ENCODE measurements at places on chromosomes 6 and 20.

GRCh38 chr20:33296206-33296605 is 13.2 kb downstream of the BPIFB1 start:
- DNase-seq, result no peak

DNA sequence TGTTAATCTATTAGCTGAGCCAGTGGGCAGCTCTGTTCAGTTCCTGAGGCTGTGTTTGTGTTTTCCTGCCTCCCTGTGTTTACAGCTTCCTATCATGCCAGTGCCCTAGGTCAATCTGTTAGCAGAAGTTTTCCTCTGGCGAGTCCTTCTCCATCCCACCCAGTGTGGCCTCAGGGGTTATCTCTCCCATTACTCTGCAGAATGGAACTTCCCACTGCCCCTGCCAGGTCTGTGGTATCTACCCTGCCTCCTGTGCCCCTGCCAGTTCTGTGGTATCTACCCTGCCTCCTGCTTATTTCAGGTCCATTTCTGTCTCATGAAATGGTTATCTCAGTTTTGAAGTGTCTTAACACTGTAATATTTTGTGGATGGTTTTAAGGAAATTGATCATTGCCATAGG is 63.1 kb downstream of the SLX4IP start:
- no peak for DNase-seq

GRCh38 chr20:32957459-32957858 is 46.8 kb downstream of the SUN5 start:
- no peak for DNase-seq

DNA sequence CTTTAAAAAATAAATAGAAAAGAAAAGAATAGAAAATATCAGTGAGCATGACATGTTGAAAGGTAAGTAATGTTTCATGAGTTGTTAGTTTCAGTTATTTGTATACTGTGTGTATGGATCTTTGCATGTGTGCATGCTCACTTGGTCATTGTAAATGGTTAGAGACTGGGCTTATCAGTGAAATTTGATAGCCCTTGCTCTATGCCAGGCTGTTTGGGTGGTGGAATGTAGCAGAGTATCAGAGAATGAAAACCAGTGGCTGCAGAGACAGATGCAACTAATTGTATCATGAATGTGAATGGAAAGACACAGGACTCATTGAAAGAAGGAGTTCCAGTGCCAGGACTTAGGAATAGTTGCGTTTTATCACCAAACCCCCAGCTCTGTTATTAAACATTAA is 4.2 kb downstream of the GSTA2 start:
- DNase-seq, result no peak

Measured in stimulated activated CD8-positive, alpha-beta memory T cell treated with anti-CD3 and anti-CD28 coated beads, Interleukin-7, amount 100 ng/mL, for 4 hours (primary cell).